ENCODE measurements at places on chromosomes 2 and 18.

GRCh38 chr2:120930236-120930635 lies 194.6 kb downstream of the GLI2 start:
- DNase-seq = no peak

DNA sequence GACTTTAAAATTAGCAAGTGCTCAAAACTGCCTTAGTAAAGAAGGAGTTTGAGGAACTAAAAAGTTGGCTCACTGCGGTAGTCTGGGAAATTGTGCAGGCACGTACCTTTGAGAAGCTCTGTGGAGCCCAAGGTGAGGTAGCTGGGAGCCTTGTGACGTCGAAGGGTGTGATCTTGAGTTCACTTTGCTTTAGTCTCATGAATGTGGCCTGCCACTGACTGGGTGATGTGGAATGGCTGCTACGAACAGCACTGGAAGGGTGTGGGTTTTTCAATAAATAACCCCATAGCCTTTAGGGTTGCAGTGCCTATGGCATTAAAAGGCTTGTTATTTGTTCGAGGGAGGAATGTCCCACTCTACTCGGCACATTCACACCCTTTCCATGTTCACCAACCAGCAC lies 312.3 kb downstream of the PRKCE start:
- no peak for DNase-seq

GRCh38 chr18:55402731-55403405 lies 185.1 kb downstream of the TCF4 start:
- no peak for DNase-seq

- no peak for DNase-seq
These were observed 782.6 kb upstream of the ID2 start for GRCh38 chr2:7899241-7899640.

GRCh38 chr2:235333076-235333475 lies 160.8 kb upstream of the AGAP1 start:
- no peak for DNase-seq

DNA sequence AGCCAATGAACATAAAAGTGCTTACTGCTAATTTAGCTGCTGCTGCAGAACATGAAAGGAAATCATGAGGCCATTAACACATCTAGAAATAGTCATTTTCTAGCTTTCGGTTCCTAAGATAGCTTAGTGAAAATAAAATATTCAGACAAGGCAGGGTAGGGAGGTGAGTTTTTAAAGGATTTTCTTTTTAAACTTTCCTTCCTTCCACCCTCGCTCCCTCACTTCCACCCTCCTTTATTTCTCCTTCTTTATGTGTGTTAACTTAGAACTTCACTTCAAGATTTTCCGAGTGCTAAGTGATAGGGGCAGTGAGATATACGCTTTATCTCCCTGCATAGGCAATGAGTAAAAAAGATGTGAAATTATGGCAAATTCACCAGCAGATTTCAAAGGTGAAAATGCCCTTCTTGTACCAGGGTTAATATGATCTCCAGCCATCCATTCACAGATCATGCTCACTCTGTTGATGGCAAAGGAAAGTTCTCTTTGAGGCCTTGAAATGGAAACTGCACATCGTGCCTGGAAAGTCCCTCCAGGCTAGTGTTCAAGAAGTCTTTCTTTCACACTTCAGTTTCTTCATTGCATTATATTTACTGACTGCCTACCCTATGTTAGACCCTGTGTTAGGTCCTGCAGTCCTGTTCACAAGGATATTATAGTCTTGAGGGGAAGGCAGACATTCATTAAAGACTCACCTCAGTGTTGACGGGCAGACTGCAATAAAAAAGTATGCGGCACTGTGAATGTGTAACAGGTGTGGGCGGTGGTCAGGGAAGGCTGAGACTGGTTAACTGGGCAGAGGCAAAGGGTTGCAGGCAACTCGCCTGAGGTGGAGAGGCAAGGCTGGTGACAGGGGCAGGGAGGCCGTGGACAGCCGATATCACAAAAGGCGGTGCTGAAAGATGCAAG lies 200.8 kb downstream of the PLCL1 start:
- peak; percentile 24 for DNase-seq

GRCh38 chr2:85737481-85737880 lies 16.3 kb upstream of the ATOH8 start:
- DNase-seq = no peak

GRCh38 chr2:47069628-47070154 lies 85.4 kb downstream of the STPG4 start:
- DNase-seq = peak; percentile 87

GRCh38 chr2:26922405-26923188 lies 47.8 kb upstream of the MAPRE3 start:
- no peak for DNase-seq

- DNase-seq = no peak
These were observed 84.9 kb downstream of the XRCC5 start for GRCh38 chr2:216194013-216194412.

DNA sequence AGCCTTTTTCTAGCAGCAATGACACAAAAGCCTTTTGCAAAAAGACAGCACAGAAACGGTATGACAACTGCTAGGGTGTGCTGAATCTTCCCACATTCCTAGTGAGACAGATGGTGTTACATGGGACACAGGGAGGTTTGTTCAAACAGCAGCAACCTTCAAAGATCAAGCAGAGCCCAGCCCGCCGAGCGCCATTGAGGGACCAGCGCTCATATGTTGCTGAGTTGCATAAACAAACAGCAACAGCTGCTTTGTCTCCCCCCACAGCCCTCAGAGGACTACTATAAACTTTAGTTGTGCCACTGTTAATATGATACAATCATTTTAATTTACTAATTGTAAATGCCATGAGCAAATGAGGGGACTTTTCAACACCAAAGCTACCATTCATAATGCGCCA lies 117.7 kb downstream of the ZEB2 start:
- no peak for DNase-seq

DNA sequence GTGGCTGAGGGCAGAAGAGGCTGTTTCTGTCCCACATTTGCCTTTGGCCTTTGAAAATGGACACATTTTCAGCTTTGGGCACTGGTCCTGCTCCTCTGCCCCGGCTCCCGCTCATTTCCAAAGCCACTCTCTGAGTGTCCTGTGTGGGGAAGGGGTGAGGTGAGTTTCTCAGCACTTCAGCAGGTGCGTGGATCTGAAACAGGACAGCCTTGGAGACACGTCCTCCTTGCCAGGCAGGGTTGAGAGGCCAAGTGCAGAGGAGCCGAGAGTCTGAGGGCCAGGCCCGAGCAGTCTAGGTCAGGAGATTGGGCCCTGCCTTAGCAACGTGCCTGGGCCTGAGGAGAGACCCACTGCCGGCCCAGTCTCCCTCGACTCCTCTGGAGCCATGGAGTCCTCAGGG lies 21.9 kb upstream of the ALPI start:
- DNase-seq = no peak

GRCh38 chr2:194735837-194736542 lies 921.0 kb upstream of the SLC39A10 start:
- no peak for DNase-seq

DNA sequence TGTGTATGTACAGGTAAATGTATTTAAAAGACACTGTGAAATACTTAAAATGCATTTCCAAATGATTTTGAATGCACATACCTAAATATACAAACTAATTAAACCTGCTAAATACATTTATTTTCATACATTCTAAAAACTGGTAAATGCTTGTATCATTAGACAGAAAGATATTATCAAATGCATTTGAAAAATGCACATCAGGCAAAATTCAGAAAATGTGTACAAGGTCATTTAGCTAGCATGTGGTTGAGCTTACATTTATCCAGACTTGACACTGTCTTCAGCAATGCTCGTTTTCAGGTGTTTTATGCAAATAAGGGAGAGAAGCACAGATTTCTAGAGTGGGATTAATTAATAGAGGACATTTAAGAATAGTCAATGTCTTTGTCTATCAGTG lies 374.2 kb downstream of the SUCLG1 start:
- DNase-seq = no peak

- no peak for DNase-seq
These were observed 196.4 kb downstream of the ARL4C start for GRCh38 chr2:234300391-234300925.

- DNase-seq = no peak
These were observed 73.6 kb downstream of the DPP4 start for GRCh38 chr2:162000431-162000830.

- DNase-seq = no peak
These were observed 185.8 kb upstream of the CNTNAP5 start for GRCh38 chr2:123839326-123839725.

DNA sequence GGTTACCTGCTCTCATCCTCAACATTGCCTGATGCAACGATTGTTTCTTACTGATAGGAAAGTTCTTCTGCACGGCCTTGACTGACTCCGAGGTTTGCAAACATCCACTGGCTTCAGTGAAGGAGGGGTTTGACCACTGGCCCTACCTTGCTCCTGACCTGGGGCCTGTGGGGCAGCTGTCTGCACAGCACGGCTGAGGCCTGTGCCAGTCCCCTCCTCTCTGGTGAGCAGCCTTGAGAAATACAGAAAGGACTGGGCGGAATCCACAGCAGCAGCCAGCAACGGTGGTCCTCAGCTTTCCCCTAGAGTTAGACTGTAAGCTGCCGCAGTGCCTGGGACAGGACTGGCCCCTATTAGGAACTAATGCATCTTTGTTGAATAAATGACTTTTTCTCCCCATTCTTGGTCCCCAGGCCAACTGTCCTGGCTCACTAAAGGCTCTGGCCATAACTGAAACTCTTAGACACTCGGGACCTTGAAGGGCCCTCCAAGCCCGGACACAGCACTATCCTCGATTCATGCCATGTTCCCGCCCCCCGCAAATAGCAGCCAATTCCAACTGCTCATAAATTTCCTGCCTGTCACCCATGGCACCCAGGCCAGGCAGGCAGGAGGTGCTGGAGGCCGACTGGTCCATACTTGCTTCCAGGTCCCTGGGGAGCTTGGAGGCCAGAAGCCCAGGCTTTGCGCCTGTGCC lies 26.7 kb downstream of the ATOH8 start:
- peak; percentile 21 for DNase-seq

- DNase-seq = no peak
These were observed 148.6 kb downstream of the GALNT1 start for GRCh38 chr18:35729991-35730668.

GRCh38 chr2:44325897-44326296 lies 35.4 kb downstream of the PREPL start:
- DNase-seq = no peak

Measured in mucosa of descending colon (tissue), 3 donors.